ENCODE measurements at places on chromosomes 4 and X.

- DNase-seq = no peak
These were observed 121.7 kb upstream of the ETNPPL start for GRCh38 chr4:108884596-108884995.

DNA sequence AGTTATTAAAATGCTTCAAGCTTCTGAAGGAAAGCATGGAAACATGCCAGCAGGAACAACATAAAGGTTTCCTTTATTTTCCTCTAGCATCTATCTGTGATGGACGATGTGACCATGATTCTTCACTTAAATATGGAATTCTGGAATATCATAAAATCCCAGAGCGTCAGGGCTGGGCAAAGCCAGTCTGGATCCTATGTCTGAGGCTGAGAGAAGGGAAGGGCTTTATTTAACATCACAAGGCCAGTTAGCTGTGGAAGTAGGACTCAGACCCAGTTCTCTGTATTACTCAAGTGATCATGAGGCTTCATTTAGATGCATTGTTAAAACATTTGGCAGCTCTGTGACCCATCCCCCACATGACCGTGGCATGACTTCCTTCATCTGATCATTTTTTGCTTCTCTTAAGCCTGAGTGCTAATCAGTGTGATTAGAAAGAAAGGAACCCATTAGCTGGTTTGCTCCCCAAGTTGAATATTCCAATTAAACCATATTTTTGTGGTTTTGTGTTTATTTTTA is 40.9 kb upstream of the EOLA2 start:
- no peak for DNase-seq

GRCh38 chr4:81039351-81039972 is 9.0 kb downstream of the BMP3 start:
- DNase-seq = no peak

DNA sequence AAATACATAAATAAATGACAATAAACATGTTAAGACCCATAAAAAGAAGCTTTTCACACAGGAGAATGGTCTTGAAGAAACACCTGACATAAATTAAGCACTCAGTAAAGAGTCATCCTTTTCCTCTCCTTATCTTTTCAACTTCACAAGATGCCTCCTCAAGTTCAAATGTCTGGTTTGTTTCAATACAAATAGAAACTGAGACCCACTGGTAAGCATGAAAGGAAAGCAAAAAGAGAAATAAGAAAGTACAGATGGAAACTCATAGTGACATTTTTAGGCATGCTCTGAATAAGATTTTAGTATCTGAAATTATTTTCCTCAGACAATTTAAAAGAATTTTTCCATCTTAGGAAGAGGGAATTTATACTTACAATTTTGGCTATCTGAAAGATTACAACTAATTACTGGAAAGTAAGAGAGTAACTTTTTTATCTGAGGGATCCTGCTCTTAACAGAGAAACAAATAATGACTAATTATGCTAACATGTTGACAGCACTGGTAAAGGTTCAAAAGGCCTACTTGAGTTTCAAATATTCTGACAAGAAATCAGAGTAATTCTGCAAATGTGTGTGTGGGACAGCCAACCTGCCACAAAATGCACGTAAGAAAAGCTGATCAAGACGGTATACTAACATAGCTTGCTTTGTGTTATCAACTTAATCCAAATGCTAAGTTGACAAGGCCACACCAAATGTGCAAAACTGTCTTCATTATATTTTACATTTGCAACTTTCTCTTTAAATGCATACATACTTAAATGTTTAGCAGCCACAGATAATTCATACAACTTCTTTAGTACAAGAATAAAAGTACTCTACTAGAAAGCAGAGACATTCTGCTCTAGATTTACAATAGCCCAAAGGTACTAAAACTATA is 113.0 kb downstream of the IQCM start:
- no peak for DNase-seq

GRCh38 chrX:21926116-21926515 is 14.4 kb upstream of the SMS start:
- no peak for DNase-seq

- DNase-seq = no peak
These were observed at the start of gene VEGFC for GRCh38 chr4:176792326-176793059. VEGFC (minus strand) TSS chr4:176792922; CDS start chr4:176792311, 611 bp downstream.

DNA sequence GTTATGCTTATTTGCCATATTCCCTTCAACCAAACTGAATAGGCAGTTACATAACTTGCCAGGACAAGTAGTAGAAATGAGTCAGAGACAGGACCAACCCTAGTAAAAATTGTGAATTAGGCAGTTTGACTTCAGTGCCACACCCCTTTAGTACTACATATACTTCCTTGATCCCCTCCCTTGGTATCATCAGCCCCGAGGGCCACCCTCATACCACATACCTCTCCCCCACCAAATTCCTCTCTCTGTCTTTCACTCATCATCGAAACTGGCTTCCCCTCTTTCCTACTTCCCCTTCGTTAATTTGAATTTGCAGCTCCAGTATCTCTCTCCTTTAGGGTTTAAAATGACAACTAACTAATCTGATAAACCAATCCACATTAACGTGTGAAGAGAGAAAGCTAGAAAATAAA is 7.9 kb upstream of the PTPN13 start:
- no peak for DNase-seq

GRCh38 chr4:74410272-74410671 is 34.7 kb upstream of the AREG start:
- DNase-seq = no peak

DNA sequence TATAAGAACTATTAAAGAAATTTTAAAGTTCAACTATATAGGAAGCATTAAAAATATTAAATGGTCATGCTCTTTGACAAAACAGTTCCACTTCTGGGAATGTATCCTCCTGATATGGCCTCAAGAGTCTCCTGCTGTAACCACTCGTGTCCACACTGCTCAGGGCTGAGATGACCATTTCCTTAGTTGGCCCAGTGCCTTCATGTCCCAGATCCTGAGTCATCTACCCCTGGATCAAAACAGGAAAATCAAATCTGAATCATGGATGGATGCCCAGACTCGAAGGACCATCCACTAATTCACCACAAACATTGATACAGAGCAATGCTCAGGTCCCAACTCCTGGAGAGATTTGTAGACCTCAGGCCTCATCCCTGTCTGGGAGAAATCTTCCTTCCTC is 44.7 kb downstream of the GPRASP3 start:
- no peak for DNase-seq

DNA sequence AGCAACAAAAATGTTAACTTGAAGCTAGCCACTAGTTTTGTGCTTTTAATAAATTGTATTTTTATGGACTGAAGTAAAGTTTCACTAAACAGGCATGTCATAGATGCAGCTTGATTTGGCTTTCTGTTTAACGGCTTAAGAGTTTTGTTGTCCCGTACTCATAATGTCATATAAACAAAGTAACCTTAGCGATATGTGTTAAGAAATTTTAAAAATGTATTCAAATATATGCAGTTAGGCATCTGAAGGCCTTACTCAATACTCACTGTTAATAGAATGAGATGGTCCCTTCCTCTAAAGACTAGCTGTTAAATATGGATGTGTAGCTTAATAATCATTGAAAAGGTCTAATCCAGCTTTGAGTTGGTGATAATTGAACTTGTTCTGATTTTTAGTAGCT is 1.0 kb upstream of the SCLT1 start:
- no peak for DNase-seq

DNA sequence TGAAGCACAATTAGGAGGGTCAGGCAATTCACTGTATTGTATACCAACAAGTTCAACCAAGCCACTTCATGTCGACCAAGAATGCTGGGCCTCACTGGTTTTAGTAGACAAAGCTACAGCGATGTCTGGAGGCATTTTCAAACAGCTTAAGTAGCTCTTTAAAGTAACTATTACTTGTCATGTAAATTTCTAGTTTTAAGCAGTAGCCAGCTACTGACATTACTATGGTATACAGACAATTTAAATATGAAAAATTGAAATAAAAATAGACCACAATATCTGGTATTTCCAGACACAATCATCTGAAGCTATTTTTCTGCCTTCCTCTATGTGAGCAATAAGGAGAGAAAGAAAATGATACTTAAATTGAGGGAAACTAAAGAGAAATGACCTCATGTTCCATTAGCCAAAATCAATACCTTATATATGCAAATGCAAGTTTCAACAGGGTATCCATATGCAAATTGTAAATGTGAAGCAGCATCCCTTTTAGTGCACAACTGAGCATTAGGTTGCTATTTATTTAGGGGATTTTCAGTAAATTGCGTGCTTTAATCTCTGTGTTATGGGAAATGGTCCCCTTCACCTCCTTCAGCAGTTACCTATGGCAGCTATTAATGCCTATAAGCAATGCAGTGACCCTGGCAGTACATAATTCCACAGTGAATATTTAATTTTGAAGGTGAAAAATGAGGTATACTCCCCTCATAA is 119.5 kb downstream of the GPC3 start:
- DNase-seq = no peak

DNA sequence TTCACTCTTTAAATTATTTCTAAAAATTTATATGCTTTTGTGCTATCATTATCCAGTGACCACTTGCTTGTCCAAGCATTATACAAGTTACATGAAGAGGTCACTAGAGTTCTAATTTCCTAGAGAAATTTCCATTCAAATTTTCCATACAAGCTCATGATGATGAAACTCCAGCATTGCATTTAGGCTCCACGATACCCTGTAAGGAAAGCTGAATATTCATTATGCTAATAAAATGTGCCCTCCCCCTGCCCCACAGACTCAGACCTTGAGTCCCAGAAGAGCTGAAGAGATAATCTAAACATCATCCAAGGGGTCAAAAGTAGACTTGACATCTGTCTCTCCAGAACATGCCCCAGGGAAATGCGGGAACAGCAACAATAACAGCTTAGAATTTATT is 19.6 kb upstream of the FAM156A start:
- DNase-seq = no peak

GRCh38 chrX:45145492-45146215 is 55.0 kb downstream of the DIPK2B start:
- no peak for DNase-seq

GRCh38 chr4:16652732-16653305 is 245.6 kb downstream of the LDB2 start:
- no peak for DNase-seq

GRCh38 chr4:37999000-37999716 is 39.0 kb downstream of the PTTG2 start:
- DNase-seq = no peak

GRCh38 chrX:21661316-21661715 is 3.2 kb upstream of the KLHL34 start:
- no peak for DNase-seq

GRCh38 chr4:38620527-38621027 is 43.4 kb upstream of the KLF3 start:
- no peak for DNase-seq

GRCh38 chrX:134374910-134375309 is 85.1 kb upstream of the HPRT1 start:
- no peak for DNase-seq

DNA sequence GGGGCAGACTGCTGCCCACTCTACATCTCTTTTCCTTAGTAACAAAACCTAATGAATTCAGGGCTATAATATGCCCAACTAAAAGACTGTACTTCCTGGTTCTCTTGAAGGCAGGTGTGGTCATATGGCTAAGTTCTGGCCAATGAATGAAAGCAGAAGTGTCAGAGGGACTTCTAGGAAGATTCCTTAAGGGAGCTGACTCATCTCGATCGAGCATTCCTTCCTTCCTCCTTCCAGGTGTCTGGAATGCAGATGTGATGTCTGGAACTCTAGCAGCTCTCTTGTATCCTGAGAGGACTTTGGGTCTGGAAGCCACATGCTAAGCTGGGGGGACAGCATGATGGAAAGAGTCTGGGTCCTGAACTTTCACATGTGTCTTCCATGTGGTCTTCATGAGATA is 116.2 kb upstream of the STX18 start:
- no peak for DNase-seq

DNA sequence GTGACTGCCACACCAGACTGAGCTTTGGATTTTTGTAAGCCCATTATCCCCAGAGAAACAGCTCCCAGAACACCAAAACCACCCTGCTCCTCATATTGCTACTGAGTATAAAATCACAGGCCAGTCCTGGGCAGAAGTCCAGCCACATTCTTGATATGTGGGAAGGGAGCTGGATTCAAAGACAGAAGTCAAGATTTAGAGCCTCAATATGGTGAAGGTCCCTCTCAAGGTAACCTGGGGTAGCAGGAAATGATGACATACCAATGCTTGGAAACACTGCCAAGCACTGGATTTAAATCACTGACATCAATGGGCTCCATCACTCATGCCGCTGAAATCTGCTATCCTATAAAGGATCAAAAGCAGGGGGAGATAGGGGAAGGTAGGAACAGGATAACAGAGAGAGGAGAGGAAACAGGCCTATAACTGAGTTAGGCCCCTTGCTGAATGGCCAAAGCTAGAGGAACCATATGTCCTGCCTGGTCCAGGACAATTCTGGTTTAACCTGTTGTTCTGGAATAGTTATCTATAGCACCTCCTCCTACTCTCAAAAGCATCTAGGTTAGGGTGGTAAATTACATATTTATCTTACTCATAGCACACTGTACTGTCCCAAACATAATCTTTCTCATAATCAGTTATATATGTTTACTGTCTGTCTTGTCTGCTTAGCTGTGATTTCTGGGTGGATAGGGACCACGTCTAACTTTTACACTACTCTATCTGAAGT is 83.7 kb upstream of the NHS start:
- DNase-seq = no peak

GRCh38 chr4:99564921-99565320 is 1.1 kb upstream of the TRMT10A start:
- DNase-seq = no peak

- no peak for DNase-seq
These were observed 515.0 kb downstream of the INPP4B start for GRCh38 chr4:142331132-142331531.

DNA sequence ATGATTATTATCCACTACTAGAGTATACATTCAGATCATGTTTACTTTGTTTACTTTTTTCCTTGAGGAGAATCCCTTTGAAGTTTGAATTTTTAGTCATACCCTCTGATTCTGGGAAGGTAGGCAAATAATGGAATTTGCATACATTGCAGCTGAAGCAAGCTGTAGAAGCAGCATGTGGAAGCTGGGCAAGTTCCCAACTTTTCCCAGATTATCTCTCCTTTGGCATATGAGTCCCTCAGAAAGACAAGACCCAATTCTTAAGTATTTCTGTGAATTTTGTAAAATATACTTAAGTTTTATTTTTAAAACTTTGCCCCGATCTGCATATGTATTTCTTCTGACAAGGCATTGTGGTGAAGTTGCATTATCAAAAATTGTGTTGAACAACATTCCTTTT is 94.9 kb downstream of the CNKSR2 start:
- DNase-seq = no peak

DNA sequence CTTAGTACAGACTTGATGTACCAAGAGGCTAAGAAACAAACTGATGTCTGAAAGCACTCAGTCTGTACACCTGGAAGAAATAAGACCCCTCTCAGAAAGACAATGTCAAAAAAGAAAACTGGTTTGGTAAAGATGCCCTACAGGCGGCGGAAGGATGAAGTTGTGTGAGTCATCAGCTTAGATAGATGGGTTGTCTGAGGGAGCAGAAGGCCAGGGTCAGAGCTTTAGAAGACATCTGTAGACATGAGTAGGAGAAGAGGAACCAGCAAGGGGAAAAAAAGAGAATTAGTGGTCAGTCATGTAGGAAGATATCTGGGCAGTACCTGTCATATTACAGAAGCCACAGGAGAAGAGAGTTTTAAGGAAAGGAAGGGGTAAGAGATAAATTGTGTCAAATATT is 8.3 kb downstream of the SRPX2 start:
- DNase-seq = no peak

- no peak for DNase-seq
These were observed 201.5 kb downstream of the NWD2 start for GRCh38 chr4:37446016-37446415.
